ENCODE measurements at places on chromosomes 2 and 18.

DNA sequence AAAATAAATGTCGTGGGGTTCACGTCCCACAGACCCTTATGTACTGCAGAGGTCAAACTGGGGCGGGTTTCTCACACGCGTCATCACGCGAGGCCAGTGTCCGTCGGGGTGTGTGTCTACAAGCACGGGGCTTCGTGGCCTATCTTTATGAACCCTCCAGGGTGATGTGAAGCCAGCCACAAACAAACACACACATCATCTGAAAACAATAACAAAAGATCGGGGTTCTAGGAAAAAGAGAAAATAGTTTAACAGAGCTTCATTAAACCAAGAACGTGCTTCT lies 23.3 kb downstream of the LDLRAD4 start:
- no peak for DNase-seq

DNA sequence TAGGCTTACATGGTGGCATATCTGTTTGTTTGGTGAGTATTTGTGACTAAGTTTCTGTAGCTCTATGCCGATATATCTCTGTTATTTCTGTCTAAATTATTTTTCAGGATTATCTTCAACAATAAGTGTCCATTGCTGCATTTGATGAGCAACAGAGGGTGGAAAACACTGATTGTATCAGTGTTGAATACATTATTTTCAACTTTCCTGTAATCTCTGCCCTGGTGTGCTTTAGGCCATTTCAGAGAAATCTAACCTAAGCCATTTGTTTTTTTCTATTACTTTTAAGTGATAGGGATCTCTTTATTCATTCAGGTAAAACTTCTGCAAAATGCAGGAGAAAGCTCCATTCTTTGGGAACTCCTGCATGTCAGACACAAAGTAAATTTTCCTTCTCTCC lies 654.5 kb downstream of the RNF144A start:
- DNase-seq = no peak

- DNase-seq = peak; percentile 61
Observed at GRCh38 chr2:120589771-120590608, 145.7 kb upstream of the GLI2 start.

DNA sequence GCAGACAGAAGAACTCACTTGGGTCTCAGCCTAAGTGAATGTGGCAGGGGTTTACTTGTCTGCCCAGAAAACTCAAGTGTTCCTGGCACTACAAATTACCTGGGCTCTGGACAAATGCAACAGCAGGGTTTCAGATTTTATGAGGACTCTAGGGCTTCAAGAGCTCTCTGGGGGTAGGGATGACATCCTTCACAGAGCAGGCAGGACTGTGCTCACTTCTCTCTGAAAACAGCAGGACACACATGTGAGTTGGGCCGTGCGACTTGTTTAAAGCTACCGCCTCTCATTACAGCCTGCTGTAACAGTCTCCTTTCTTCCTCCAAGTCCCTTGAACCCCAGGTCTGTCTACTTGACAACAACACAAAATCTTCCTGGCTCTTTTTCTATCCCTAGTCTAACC lies 212.6 kb downstream of the EN1 start:
- no peak for DNase-seq

- DNase-seq = no peak
Observed at GRCh38 chr2:125885340-125885739, 770.6 kb upstream of the GYPC start.

DNA sequence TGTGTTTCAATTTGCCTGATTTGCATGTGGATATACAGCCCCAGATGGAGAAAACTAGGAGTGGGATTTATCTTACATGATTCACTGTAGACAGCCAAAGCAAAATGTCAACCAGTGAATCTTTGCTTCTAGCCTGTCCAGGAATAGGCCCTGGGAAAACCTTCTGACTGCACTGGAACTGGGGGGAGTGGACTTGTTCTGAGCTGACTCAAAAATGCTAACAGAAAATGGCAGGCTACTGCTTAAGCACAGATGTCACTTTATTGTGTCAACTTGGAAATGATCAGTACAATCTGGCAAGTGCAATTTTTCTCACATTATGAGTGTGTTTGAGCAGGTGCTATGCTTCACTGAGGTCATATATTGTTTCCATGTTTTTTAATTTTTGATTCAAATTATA lies 593.7 kb downstream of the NRXN1 start:
- no peak for DNase-seq

GRCh38 chr2:136133586-136133985 lies 15.6 kb upstream of the CXCR4 start:
- DNase-seq = no peak

DNA sequence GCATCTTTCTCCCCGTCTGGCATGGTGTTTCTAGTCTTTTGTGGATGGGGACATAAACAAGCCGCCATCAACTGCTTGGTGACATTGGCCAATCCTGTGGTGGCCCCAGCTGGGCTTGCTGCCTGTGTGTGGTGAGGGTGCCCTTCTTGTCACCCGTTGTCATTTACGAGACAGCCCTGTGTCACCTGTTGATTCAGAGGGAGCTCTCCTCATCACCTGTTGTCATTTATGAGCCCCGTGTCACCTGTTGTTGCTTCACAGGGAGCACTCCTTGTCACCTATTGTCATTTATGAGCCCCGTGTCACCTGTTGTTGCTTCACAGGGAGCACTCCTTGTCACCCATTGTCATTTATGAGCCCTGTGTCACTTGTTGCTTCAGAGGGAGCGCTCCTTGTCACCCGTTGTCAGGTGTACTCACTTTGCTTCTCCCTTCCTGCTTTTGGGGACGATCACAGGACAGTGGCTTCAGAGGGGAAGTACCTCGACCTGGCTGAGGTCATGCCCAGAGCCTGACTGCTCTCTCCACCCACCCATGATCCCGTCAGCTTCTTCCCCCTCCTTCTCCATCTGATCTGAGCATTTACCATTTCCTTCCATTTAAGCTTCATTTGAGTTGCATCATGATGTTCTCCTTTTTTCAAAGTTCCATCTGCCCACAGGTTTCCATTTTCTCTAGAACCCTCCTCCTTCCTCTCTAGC lies 29.1 kb downstream of the HPCAL1 start:
- no peak for DNase-seq
